ENCODE measurements at places on chromosomes 2 and 18.

GRCh38 chr2:235935773-235936172 lies 232.4 kb downstream of the GBX2 start:
- no peak for DNase-seq

- DNase-seq, result no peak
Measured at GRCh38 chr2:13156916-13157315, 440.2 kb downstream of the TRIB2 start.

GRCh38 chr2:118689033-118689432 lies 158.4 kb downstream of the EN1 start:
- DNase-seq, result no peak

DNA sequence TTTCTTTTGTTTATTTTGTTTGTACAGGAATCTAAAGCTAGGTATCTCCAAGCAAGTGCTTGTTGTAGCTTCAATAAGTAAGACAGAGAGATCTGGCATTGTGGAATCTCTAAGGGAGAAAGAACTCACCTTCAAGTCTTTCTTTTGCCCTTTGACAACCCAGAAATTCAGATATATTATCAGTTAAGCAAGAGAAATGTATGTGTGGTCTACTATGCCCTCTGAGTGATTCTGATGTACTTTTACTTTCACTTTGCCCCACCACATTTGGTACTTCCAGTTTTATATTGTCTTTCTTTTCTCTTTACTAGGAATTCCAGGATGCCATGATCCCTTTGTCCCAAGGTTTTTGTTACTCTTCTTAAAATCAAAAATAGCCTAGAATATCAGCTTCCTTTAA lies 259.6 kb upstream of the PIK3C3 start:
- no peak for DNase-seq

- DNase-seq, result no peak
Measured at GRCh38 chr2:65282477-65283053, 54.9 kb downstream of the ACTR2 start.

GRCh38 chr2:174925046-174925784 lies 80.0 kb downstream of the CHN1 start:
- DNase-seq, result no peak

All from right forelimb (tissue), 1 donor.